ENCODE measurements at places on chromosomes 16 and 17.
A peak's percentile ranks its signal among the peaks of the same experiment; 100 is the strongest.

DNA sequence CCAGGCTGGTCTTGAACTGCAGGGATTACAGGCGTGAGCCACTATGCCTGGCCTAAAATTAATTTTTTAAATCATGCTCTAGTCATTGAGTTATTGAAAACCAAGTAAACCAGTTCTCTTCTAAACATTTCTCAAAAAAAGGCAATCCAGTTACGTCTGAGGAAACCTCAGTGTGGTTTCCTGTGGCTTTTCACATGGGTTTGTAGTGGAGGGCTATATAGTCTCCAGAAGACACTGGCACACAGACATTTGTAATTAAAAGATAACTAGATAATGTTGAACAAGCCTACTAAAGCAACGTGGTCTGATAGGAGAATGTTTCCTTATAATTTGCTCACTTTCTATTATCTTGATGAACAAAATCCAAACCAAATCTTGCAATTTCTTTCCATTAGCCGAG is 5.2 kb upstream of the TOB1 start:
- DNase-seq: no peak

DNA sequence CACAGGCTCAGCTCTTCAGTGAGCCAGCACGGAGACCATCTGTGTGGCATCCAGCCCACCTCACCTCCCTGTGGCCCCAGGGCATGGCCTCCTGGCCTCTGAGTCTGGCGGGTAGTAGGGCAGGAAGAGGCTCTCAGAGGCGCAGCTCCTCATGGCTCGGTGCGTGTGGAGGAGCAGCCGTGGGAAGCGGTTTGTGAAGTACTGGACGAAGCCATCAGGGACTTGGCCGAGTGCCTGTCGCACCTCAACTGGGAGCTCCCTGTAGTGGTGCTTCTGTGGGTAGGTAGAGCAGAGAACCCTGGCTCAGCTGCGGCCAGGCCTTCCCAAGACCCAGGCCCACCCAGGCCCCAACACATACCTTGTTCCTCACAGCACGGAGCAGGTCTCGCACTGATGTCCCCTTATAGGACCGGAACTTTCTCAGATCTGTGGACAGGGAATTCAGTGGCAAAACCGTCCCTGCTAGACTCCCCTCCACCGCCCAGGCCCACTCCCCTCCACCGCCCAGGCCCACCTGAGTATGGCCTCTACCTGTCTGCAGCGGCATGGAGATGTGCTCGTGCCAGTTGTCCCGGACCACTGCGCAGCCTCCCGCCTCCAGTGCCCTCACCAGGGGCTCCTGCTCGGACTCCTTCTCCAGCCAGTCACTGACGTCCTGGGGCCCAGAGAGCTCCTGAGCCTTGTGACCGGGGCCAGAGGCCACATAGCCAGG is 12.2 kb downstream of the PLK1 start:
- DNase-seq: no peak

DNA sequence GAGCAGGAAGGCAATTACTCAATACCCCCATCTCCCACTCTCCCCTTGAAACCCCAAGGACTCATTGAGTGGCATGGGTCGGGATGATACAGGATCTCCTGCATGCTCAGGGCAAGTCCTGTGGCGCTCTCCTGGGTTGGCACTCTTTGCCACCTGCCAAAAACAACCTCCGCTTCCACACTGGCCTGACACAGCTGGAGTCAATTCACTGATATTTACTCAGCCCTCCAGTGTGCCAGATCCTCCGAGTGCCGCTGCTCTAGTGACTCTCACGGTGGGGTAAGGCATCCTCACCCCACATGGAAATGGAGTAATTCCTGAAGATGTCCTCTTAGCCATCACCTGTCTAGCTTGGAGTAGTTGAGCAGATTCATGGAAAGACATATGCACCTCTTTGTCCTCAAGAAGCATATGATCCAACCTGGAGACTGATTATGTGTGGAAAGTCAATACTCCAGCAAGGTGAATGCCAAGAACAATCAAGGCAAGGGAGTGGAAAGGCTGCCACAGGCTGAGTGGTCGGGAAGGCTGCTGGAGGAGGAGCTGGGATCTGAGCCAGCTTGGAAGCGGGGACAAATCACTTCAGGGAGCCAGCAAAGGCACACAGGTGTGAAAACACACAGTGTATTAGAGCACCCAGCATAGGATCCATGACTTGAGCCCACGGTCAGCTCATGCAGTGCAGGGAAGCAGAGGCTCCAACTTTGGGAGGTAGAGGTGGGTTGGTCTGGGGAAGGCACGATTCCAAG is 12.6 kb upstream of the GOSR2 start:
- DNase-seq: no peak

GRCh38 chr16:4859900-4860255 is 12.6 kb downstream of the UBN1 start:
- no peak for DNase-seq

- DNase-seq: no peak
Measured at GRCh38 chr16:3474136-3474779, 21.0 kb downstream of the C16orf90 start.

GRCh38 chr16:29893553-29893952 is 5.8 kb downstream of the SEZ6L2 start:
- DNase-seq: no peak

DNA sequence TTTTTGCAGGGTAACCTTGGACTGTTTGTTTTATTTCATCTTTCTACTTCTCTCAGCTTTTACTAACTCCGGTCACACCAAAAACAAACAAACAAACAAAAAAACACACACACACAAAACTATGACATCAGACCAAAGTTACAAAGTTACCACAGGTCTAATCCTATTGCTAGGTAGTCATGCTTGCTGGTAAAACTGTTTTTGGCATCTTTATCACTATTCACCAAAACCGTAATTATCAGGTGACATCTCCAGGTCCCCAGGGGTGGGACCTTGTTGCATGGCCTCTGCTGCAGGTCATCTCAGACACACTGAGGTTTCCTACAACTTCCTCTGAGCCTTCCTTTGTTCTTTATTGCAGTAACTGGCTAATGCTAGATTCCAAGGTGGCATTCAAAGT is 162.3 kb downstream of the ABCA8 start:
- no peak for DNase-seq

DNA sequence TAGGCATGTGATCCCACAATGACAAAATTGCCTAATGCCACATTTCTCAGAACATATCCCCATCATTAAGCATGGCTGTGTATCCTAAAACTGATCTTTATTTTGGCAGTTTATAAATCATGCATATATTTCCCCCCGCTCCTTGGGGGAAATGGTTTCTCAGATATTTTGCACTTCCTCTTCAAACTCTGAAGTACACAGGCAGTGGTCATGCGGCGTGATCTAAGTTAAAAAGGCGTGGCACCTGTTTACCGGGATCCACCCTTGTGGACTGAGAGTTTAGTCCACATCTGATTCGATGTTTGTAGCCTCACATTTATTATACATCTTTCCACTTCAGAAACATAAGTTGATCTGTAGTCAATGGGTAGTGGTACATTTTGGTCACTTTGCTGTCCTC is 51.4 kb downstream of the USP10 start:
- DNase-seq: no peak

GRCh38 chr17:41973408-41973811 is 6.8 kb downstream of the CNP start:
- no peak for DNase-seq

DNA sequence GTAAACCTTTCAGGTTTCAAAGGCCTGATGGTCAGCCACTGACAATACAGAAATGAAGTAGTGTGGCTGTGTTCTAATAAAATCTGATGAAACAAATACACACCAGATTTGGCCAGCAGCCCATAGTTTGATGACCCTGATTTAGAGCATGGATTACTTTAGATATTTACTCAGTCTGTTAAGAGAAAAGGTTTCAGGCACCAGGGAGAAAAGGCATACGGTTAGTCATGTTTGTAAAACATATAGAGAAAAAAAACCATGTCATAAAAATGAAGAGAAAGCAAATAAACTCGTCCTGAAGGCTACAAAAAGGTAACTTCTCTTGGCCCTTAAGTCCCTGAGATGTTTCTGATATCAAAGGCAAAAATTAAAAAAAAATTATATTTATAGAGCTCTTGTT is 112.1 kb downstream of the ADAMTS18 start:
- no peak for DNase-seq

- no peak for DNase-seq
Measured at GRCh38 chr17:57585341-57586195, 159.5 kb downstream of the CCDC182 start.

- DNase-seq: peak; percentile 47
Measured at GRCh38 chr17:60077672-60078519, 825 bp downstream of the HEATR6 start.

DNA sequence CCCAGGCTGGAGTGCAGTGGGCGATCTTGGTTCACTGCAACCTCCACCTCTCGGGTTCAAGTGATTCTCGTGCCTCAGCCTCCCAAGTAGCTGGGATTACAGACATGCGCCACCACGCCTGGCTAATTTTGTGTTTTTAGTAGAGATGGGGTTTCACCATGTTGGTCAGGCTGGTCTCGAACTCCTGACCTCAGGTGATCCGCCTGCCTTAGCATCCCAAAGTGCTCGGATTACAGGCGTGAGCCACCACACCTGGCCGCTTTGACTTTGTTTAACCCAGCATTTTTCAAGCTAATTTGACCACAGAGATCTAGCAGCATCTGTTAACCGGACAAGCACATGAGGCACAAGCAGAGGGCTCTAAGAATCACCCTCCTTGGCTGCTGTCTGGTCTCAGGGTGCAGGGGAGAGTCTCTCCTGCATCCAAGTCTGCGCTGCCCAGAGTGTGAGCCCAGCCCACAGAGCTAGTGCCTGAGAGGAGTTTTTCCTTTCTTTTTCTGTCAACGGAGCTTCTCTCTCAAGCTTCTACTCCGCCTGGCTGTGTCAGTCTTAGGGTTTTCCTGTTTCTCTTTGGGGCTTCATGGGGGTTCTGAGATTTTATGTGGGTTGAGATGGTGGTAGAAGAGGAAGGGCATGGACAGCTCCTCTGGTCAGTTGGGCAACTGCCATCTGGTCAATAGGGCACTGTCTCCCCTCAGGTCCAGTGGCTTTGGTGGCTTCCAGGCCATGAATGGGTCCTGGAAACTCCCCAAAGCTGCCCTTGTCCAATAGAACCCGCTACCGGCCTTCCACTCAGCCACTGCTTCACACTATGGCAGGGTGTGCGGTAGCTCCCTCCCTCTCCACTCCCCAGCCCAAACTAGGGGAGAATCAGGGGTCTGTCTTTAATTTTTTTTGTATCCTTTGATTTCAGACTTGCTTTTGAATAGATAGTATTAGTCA is 59.6 kb downstream of the TNFRSF13B start:
- DNase-seq: no peak

- no peak for DNase-seq
Measured at GRCh38 chr17:75553295-75554110, 28.0 kb downstream of the LLGL2 start.

DNA sequence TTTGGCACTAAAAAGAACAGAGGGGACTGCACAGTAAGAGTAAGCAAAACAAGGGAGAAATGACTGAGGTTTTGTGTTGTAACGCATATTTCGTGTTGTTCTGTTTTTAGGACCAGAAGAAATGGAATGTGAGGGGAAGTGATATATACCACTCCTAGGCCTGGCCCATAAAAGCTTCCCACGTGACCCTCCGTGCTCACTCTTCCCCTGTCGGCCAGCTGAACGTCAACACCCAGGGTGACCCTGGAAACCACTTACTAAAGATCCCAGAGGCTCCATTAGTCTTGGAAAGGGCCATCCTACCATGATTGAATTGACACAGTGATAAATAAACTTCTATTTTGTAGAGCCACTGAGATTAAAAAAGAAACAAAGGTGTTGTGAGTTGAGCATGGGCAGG is 79.8 kb downstream of the HELZ start:
- DNase-seq: no peak

- DNase-seq: no peak
Measured at GRCh38 chr16:51761001-51761400, 609.9 kb upstream of the SALL1 start.

DNA sequence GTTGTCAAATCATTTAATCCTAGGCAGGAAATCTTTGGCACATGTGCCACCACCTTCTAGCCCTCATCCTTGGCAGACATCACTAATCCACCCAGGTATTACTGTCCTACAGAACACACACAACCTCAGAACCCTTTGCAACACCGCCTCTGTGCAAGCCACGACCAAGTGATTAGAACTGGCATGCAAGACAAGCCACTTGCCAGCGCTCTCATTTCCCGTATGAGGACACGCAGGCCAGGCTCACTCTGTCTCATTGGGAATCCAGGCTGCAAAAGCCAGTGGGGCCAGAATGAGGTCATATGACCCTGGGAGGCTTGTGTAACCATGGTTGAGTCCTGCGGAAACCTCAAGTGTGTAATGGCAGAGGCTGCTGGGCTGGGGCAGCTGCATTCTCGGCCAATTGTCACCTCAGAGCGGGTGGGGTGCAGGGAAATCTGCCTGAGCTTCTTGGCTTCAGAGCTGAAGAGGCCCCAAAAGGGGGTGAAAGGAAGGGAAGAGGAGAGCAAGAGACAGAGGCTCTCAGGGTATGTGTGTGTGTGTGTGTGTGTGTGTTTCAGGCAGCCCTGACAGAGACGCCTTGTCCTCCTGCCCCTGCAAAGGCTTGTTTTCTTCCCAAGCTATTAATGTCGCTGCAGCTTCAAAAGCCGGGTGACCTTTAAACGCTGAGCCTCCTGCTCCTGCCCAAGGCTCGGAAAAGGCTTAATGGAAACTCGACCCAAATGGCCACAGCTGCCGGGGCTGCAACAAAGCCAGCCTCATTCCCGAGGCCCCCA is 43.2 kb upstream of the MRPS23 start:
- DNase-seq: no peak

GRCh38 chr17:27247071-27247957 is 46.6 kb upstream of the WSB1 start:
- peak; percentile 76 for DNase-seq

GRCh38 chr17:54974759-54975158 is 6.2 kb downstream of the STXBP4 start:
- no peak for DNase-seq

DNA sequence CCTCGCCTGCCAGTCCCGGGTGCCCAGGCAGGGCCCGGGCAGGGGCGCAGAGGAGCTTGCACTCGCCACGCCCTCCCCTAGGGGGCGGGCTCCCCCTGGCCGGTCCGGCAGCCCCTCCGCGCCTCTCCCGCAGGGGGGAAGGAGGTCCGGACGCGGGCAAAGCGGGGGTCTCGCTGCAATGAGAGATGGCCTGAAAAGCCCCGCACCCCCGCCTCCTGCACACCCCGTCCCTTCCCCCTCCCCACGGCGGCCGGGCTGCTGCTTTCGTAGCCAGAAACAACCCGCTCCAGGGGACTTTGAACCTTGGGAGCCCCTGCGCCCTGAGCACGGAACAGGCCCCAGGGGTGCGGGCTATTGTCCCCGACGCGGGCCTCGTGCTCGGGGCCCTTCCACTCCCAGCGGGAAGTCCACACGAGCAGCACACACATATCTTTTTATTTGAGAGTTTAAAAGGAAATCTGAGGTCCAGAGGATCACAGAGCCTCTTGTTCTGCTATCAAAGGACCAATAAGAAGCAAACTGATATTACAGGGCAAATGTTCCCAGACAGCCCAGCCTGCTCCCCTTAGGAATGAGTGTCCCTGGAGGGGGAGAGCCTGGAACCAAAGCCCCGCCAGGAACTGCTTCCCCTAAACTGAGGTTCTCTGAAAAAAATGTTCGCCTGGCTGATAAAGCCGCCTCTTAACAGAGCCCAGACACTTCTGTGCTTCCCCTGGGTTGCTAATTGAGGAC is 5.8 kb upstream of the CBX4 start:
- peak; percentile 69 for DNase-seq

GRCh38 chr17:13743906-13744305 is 142.2 kb upstream of the HS3ST3A1 start:
- no peak for DNase-seq

All from RPMI8226 (cell line).